Esophagus squamous epithelium (tissue), 5 donors: ENCODE measurements at places on chromosomes 16 and 17.
A peak's percentile ranks its signal among the peaks of the same experiment; 100 is the strongest.

DNA sequence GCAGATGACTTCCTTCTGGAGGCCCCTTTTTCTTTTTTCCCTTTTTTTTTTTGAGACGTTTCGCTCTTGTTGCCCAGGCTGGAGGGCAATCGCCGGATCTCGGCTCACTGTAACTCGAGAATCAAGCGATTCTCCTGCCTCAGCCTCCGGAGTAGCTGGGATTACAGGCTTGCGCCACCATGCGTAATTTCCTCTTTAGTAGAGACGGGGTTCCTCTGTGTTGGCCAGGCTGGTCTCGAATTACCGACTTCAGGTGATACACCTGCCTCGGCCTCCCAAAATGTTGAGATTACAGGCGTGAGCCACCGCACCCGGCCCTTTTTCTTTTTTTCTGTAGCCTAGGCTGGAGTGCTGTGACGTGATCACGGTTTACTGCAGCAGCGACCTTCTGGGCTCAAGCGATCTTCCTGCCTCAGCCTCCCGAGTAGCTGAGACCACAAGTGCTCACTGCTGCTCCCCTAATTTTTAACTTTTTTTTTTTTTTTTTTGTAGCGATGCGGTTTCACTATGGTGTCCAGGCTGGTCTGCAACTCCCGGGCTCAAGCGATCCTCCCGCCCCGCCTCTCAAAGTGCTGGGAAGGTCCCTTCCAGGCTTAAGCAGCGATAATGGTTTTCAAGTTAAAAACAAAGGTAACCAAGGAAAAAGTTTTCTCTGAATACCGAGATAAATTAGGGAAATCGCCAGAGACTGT is 956 bp upstream of the IST1 start:
- H3K4me3 ChIP-seq = peak overlapping the region; percentile 87
- no peaks in the 10 kb centered on the region for H3K27me3 ChIP-seq
- H3K4me1 ChIP-seq = peaks cover 10% of the 10 kb centered on the region

- H3K4me1 ChIP-seq = peaks cover 39% of the 10 kb centered on the region
- no peak for DNase-seq
Measured at GRCh38 chr17:27293359-27293897, 486 bp upstream of the WSB1 start.

DNA sequence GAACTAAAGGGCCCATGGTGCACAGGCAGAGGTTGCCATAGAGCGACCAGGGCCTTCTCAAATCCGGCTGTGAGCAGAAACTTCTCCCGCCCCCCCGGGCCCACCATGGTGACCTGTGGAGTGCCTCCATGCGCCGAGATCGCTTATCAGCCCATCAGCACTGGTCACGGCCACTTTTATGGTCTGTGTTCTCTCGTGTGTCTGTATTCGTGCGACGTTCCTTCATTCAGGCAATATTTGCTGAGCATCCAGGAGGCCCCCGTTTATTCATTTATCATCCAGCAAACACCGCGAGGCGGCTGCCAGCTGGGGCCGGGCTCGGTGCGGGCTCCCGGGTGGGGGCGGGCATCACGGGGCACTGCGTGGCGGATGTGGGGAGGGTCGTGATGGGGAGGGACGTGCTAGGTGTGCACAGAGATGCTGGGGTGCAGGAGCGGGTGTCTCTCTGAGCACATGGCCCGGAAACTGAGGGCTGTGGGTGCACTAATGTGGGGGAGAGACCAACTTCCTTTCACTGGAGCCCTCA is 88.0 kb upstream of the CBX4 start:
- no peak for DNase-seq
- no peak overlapping the region for H3K27ac ChIP-seq
- H3K36me3 ChIP-seq = no peaks in the 10 kb centered on the region
- H3K27me3 ChIP-seq = peaks cover 17% of the 10 kb centered on the region
- H3K4me1 ChIP-seq = peaks cover 23% of the 10 kb centered on the region

- H3K27ac ChIP-seq = no peak overlapping the region
- H3K4me3 ChIP-seq = no peak overlapping the region
- no peak for DNase-seq
- H3K36me3 ChIP-seq = peaks cover 72% of the 10 kb centered on the region
- no peaks in the 10 kb centered on the region for H3K27me3 ChIP-seq
- peaks cover 5% of the 10 kb centered on the region for H3K4me1 ChIP-seq
Measured at GRCh38 chr16:1674306-1674705, 3.8 kb upstream of the JPT2 start.

- no peak overlapping the region for H3K27ac ChIP-seq
- peaks cover 5% of the 10 kb centered on the region for H3K4me1 ChIP-seq
- DNase-seq = no peak
- no peaks in the 10 kb centered on the region for H3K36me3 ChIP-seq
- H3K27me3 ChIP-seq = no peaks in the 10 kb centered on the region
- no peak overlapping the region for H3K4me3 ChIP-seq
Measured at GRCh38 chr16:85696781-85697180, 8.0 kb upstream of the GINS2 start.

DNA sequence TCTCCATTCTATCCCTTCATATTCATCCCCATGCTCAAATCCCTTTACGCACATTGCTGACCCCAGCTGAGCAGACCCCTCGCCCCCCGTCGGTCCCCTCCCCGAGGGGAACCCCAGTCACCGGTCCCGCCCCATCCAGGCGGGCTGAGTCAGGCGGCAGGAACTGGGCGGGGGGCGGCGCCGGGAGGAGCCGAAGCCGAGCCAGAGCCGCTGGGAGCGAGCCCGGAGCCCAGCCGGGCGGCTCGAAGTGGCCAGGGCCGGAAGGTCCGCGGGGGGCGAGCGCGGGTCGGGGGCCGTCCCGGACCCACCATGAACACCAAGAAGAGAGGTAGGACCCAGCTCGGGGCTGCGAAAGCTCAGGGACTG is 8.6 kb downstream of the RIPOR1 start:
- no peak for DNase-seq
- peak overlapping the region; percentile 92 for H3K27ac ChIP-seq
- peaks cover 11% of the 10 kb centered on the region for H3K36me3 ChIP-seq

DNA sequence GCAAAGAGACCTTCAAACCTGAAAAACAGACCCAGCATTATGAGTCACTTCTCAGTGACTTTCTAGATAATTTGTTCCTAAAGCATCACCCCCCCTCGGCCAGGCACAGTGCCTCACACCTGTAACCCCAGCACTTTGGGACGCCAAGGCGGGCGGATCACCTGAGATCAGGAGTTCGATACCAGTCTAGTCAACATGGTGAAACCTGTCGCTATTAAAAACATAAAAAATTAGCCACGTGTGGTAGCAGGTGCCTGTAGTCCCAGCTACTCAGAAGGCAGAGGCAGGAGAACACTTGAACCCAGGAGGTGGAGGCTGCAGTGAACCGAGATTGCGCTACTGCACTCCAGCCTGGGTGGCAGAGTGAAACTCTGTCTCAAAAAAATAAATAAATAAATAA is 24.3 kb upstream of the RNPS1 start:
- H3K27ac ChIP-seq = no peak overlapping the region
- DNase-seq = no peak
- no peaks in the 10 kb centered on the region for H3K27me3 ChIP-seq
- no peak overlapping the region for H3K4me3 ChIP-seq
- H3K4me1 ChIP-seq = no peaks in the 10 kb centered on the region

GRCh38 chr16:51577621-51578303 is 426.7 kb upstream of the SALL1 start:
- peaks cover 9% of the 10 kb centered on the region for H3K4me1 ChIP-seq
- H3K4me3 ChIP-seq = no peak overlapping the region
- H3K27ac ChIP-seq = no peak overlapping the region
- H3K27me3 ChIP-seq = no peaks in the 10 kb centered on the region
- H3K36me3 ChIP-seq = no peaks in the 10 kb centered on the region

DNA sequence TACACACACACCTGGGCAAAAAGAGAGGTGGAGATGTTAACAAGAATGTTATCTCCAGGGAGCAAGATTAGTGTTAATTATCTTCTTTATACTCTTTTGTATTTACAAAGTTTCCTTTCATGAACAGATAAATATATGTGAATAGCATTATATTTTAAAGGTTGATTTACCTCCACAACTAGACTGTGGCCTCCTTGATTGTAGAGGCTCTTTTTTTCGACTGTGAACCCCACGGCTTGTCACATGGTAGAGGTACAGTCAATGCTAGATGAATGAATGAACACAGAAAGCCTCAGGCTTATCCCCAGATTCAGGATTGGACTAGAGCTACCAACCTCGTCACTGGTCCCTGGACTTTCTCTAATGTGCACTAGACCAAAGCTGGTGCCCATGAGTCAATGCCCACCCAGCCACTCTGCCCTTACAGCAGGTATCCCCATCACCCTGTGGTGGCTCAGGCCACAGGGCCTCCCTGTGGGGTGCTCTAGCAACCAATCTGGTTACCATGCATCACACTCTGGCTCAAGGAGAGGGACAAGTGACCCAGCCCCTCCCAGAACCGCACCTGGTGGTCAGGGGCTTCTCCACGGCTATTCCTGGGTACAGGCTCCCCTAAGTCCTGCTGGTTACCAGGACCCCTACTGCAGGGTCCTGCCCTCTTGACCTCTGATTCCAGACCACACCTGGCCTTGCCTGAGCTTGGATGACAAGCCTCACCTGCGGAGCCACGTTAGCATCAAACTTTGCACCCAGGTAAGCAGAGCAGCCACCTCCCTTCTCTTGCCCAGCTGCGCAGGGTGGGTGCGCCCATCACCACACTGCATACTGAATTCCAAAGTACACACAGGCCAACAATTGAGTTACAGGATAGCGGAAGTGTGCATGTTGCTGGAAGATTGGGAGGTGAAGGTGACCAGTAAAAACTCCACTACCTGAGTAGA is 101.0 kb downstream of the CDYL2 start:
- DNase-seq = no peak
- H3K27ac ChIP-seq = no peak overlapping the region
- no peaks in the 10 kb centered on the region for H3K4me1 ChIP-seq
